ENCODE measurements at places on chromosomes 7 and 10.

- DNase-seq: no peak
Observed at GRCh38 chr7:133419041-133419440, 166.2 kb downstream of the EXOC4 start.

- no peak for DNase-seq
Observed at GRCh38 chr10:126331101-126331500, 57.2 kb downstream of the ADAM12 start.

GRCh38 chr10:74909670-74910069 lies 83.3 kb downstream of the KAT6B start:
- no peak for DNase-seq

- no peak for DNase-seq
Observed at GRCh38 chr10:121368347-121369025, 229.8 kb downstream of the FGFR2 start.

DNA sequence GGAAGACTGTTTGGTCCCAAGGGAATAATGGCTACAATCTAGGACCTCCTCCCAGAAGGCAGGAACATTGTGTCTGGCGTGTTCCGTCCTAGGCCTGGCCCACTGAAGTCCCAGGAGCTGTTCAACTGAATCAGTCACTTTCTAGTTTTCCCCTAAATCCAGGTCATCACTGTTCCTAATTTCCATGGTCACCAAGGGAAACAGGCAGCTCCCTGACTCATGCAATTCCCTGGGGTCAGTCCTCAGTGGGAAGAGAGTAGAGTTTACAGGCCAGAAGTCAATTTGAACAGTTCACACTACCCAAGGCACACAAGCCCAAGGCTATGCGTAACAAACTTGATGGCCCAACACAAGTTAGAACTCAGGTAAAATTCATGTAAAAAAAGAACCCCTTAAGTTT lies 44.0 kb downstream of the CREB3L2 start:
- DNase-seq: no peak

DNA sequence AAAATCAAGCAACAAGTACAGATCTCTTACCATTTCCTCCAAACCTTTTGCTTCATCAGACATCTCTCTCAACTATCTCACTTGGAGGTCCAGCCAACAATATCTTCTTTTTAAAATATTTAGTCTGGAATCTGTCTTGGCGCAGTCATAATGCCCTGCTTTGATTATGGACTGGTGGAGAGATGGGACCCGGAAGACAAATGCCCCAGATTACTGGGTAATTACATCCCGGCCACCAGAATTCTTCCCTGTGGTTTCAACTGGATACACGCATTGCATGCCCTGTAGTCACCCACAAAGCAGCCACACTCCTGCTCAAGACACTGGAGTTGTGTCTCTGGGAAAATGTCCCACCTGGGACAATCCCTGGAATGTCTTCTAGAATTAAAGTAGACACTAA lies 65.5 kb downstream of the BPGM start:
- no peak for DNase-seq

DNA sequence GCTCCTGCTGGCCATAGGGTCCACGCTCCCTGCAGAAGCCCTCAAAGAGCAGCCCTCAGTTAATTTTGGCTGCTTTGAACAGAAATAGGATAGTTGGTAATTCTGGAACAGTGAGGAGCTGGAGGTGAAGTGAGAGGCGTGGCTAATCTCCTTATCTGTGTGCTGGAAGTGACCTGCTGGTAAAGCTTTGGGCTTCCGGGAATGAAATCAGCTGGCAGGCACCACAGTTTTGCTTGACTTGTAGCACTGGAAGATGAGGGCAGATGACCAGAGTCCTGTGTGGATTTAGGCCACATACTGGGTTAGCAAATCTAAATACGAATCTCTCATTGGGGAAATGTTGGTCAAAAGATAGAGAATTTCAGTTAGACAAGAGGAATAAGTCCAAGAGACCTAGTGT lies 10.2 kb downstream of the ATP6V0E2 start:
- no peak for DNase-seq

- DNase-seq: no peak
Observed at GRCh38 chr7:149707448-149707886, 65.9 kb downstream of the ZNF467 start.

DNA sequence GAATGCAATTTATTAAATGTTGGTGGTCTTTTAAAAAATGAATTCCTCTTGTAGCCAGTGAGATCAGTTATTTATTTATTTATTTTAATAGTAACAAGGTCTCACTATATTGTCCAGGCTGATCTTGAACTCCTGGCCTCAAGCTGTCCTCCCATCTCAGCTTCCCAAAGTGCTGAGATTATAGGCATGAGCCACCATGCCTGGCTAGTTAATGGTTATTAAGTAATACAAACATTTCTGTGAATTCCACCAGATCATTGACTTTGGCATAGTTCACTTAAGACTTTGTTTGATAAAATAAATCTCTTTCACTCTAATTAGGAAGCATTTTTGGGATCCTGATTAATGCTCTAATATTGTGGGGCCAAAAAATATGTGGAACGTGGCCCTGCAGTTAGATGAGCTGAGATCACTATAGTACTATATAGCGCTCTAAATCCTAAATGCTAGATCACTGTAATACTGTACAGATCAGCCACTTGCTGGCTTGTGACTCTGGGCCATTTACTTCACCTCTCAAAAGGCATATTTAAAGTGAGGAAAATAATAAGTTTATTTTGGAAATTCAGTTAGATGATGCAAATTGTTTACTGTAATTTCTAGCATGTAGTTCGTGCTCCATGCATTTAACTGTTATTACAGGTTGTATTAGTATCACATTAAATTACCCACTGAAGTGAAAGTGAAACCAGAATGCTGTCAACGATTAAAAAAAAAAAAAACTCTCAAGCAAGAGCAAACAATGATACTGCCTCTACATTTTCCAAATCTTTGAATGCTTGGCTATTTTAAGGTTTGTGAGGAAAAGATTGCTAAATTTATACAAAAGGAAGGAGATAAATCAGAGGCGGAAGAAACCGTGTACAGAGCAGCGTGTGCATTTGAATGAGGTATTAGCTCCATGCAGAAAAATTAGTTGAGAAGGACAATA lies 15.9 kb upstream of the FAS start:
- DNase-seq: no peak

GRCh38 chr7:100443096-100443840 lies 7.0 kb upstream of the PPP1R35 start:
- no peak for DNase-seq

GRCh38 chr10:28624351-28624750 lies 53.0 kb upstream of the BAMBI start:
- no peak for DNase-seq

GRCh38 chr10:44460416-44460815 lies 75.5 kb upstream of the CXCL12 start:
- no peak for DNase-seq

GRCh38 chr10:67471022-67471421 lies 225.0 kb downstream of the CTNNA3 start:
- DNase-seq: no peak

DNA sequence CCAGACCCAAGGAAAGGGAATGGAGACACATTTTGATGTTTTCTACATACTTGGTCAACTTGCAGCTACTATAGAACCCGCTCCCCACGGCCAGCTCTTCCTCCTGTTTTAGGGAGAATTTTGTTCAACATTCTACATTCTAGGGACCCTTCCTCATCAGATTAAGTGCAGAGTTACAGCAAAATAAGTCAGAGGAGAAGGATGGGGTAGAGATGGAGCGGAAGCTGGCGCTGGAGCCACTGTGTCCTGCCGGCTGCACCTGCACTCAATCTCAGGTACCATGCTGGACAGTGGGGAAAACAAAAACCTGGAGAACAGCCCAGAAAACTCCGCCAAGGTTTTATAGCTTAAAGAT lies 79.4 kb upstream of the EN2 start:
- no peak for DNase-seq

DNA sequence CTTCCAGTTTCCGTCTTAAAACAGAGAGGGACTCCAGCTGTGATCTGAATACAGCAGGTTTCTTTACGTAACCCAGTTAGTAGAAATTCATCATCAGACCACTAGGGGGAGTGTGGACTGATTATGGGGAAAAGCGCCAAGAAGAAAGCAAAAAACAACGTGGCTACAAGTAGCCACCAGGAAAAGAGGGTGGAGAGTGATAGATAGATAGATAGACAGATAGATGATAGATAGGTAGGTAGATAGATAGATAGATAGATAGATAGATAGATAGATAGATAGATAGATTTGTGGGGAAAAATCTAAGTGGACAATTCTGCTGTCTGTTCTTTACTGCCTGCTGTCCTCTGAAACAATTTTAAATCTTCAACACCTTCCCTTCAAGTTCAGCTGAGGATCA lies 12.7 kb upstream of the AKR1B10 start:
- DNase-seq: peak; percentile 31

DNA sequence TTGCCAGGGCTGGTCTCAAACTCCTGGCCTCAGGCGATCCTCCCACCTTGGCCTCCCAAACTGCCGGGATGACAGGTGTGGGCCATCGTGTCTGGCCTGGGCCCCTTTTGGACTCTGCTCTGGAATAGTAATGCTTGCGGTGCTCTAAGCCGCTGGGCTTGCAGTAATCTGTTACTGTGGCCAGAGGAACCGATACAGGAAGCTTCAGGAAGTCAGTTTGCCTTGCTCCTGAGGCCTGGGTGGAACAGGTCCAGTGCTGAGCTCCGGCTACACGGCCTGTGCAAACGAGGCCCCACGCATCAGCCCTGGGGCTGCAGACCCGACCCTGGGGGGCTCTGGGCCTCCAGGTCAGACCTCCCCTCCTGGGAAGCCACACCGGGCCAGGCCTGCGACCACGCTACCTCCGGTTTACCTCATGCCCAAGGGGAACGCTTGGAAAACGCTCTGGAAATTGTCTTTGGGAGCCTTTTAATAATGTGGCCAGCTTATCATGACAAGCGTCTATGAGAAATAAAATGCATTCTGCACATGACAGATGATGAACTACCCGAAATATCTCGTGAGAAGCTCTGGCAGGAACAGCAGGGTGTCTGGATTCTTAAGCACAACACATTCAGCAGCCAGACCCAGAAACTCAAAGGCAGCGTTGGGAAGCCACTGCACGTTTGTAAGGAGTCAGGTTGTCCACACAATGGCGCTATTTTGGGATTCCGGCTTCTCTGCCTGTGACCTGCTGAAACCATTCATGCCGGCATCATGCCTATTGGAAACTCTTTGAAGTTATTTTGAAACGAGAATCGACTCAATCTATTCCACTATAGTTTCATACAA lies 10.1 kb upstream of the ADAP1 start:
- no peak for DNase-seq

GRCh38 chr7:156397249-156397648 lies 243.3 kb upstream of the RNF32 start:
- DNase-seq: no peak

DNA sequence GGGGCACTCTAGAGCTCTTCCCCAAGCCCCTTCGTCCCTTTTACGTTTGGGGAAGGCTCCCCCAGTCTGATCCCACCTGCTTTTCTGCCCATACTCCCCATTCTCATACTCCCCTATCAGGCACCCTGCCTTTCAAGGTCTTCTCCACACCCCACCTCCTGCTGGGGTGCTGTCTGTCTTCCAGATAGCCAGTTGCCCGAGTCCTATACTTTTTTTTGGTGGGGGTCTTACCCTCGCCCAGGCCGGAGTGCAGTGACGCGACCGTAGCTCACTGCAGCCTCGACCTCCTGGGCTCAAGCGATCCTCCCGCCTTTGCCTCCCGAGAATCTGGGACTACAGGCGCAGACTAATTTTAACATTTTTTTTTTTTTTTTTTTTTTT lies 775 bp upstream of the ABHD11 start:
- DNase-seq: no peak

DNA sequence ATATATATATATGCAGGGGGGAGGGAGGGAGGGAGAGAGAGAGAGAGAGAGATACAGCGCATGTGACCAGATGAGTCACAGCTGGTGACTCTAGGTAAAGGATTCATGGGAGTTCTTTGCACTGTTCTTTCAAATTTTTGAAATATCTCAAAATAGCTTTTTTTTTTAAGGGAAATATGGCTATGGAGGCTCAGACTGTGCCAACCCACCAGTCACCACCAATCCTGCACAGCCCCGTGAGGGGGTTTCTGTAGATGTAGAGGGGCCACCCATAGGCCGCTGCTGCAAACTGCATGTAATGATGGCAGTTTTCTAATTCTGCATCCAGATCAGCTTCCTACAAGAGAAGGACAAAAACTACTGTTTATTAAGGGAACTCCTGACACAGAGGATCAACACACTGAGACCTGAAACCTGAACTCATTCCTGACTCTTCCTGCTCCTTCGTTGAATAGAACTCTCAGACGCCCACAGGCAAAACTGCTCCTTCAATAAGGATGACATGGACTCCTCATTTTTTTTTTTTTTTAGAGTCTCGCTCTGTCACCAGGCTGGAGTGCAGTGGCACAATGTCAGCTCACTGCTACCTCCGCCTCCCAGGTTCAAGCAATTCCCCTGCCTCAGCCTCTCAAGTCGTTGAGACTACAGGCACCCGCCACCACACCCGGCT lies 17.3 kb downstream of the DAGLB start:
- DNase-seq: peak; percentile 14

DNA sequence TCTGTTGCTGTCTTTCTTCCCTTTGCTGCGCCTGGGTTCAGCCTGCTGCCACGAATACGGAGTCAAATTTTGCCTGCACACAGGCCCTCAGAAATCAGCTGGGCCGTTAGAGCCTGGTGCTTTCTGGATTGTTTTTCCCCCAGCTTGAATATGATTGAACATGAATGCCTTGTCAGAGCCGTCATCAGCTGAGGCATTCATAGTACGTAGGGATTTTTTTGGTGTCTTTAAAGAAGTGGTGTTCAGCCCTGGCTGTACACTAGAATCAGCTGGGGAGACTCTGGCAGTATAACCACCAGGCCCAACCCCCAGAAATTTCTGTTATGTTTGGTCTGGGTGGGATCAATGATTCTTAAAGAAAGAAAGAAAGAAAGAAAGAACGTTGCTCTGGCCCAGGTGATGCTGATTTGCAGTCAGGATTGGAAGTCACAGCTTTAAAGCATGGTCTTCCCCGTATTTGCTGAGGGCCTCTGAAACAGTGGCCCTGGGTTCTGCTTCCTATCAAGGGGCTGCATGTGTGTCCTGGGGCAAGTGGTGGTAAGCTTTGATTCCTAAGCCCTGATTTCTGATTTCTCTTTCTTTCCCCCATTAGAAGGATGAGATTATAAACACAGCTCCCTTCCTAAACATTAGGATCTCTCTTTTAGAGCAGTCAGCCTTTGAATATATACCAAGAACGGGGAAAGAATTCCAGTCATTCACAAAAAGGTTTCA lies 24.7 kb downstream of the NUB1 start:
- no peak for DNase-seq

DNA sequence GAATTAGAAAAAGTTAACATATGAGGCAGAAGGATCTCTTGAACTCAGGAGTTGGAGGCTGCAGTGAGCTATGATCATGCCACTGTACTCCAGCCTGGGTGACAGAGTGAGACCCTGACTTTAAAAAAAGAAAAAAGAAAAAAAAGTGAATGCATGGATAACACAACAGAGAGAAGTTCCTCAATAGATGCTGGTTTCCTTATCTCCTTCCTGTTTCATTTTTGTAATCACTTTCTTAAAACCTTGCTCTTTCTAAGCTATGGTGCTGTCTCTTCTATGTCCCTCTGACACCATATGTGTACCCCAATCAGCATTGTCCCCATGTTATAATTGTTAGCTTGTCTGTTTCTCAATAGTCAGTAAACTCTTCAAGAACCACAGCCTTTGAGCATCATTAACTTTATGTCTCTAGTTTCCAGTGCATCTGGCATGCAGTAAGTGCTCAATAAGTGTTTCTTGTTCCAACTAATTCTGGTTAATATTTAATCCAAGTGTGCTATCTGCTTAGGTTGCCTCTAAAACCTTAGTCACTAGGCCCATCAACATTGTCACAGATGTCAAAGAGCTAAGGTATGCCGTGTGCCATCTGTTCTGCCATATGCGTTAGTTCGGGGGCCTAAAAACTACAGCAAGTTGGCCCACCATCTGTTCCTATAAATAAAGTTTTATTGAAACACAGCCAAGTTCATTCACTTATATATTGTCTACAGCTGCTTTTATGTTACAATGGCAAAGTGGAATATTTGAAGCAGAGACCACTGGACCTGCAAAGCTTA lies 36.2 kb downstream of the MPP7 start:
- DNase-seq: no peak

Measured in AG04449 (cell line).